ENCODE measurements at places on chromosomes 11 and 22.

GRCh38 chr11:64771861-64772260 is 6.5 kb downstream of the SF1 start:
- DNase-seq = no peak

DNA sequence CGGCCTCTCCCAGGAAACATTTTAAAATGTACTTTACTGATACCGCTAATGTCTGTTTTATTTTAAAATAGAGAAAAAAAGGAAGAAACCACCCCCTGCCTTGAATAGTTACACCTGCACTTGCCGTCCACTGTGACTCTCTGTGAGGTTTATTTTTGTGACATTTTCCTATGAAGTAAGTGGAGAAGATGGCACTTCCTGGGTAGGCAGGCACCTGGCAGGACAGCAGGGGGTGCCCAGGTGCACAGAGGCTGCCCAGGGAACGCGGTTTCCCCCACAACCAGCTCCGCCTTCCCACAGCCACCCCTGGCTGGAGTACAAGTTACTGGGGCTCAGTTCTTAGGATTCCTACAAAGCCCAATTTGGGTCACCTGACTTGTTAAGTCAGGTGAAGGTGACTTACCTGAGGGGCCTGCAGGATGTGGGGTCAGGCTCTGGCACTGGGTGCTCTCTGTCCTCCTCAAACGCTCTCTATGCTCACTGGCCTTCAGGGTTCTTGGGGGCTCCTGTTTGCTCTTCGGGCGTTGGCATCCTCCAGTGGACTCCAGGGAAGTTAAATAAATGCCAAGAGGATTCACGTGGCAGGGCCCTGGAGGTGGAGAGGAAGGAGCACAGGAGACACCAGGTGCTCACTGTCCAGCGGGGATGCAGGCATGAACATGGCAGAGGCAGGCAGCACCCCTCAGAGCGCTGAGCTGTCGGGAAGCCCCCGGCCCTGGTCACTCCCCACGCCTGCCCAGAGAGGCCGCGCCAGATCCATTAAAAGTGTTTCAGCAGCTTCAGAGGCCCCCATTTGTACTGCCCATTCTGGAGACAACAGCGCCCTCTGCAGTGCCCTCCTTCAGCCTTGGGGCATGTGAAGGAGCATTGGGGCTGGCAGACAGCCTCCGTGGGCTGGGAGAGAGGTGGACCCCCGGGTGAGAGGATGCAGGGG is 1021.2 kb downstream of the TBC1D22A start:
- DNase-seq = no peak

- no peak for DNase-seq
Observed at GRCh38 chr22:44906248-44906936, 103.4 kb downstream of the PHF21B start.

DNA sequence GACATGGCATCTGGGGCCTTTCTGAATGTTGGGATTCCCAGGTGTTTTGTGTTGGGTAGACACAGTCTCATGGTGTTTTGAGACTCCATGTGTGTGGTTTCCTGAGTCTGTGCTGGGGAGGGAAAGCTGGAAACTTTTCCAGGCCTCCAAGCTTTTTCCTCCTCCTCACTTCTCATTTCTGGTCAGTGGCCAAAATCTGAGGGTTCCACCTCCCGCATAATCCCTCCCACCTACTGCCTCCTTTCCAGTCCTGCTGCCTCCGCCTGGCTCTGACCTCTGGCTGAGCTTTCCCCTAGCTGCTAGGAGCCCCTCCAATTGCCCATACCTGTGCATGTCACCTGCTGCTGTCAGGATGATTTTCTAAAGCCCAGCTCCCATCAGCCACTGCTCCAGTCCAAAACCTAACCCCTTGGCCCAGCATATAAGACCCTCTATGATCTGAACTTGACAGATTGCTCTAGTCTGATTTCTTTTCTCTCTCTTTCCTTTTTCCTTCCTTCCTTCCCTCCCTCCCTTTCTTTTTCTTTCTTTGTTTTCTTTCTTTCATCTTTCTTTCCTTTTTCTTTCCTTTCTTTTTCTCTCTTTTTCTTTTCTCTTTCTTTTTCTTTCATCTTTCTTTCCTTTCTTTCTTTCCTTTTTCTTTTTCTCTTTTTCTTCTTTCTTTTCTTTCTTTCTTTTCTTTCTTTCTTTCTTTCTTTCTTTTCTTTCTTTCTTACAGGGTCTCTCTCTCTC is 51.4 kb upstream of the NECTIN1 start:
- DNase-seq = no peak

DNA sequence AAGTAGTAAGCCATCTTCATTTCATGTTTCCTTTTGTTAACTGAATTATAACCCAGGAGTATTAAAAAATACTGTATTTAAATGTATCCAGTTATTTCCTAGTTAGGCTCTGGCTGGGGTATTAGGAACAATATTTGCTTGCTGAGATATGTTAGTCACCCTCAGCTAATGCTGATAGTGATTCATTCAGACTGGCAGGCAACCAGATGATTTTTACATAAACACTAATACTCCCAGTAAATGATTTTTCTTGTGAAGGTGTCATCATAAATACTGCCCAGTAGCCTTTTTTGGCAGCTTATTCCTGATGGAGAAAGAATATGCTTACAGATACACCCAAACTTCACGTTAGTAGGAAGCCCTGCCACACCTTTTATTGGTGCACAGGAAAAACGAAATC is 8.1 kb downstream of the YWHAH start:
- DNase-seq = peak; percentile 67

- DNase-seq = no peak
Observed at GRCh38 chr22:42560381-42560780, 6.6 kb downstream of the SERHL2 start.

DNA sequence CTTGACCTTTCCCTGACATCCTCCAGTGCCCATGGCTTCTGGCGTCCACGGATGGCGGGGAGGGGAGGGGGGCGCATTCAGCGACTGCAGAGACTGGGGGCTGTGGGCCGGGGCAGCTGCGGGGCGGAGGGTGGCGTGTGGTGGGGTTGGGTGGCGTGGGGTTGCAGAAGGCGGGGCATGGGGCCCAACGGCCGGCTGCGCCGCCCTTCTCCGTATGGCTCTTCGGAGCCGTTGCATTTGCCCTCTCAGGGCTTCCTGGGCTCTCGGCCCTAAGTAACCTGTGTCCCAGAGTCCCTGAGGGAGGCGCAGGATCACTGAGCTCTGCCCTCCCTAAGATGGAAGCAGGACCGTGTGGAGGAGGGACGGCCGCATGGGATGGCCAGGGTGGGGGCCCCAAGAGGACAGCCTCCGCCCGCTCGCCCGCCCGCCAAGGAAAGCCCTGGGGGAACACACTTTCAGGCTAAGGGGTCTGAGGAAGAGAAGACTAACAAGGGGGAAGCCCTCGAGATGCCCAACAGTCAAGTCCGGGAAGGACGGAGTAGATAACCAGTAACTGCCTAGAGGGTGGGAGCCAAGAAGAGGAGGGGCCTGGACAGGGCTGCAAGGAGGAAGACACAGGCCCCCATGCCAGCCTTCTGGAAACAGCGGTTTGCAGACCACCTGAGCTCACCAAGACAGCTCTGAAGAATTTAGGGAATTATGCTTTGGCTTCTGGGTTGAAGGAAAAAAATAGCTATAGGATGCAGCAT is 9.2 kb upstream of the AIFM3 start:
- no peak for DNase-seq

DNA sequence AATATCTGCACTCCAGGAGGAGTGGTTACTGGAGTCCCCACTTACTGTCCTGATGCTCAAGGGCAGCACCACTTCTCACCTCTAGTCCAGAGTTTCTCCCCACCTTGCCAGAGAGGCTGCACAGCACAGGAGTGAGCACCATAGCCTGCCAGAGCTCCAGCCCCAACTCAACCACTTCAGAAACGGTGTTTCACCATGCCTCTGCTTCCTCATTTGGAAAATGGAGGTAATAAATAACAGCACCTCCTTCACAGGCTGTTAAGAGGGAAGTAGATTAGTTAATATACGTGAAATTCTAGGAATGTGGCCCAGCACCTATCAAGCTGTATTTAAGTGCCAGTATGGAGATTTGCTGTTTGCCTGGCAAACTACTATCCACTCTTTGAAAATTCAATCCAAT is 63.0 kb downstream of the GALNT18 start:
- no peak for DNase-seq

DNA sequence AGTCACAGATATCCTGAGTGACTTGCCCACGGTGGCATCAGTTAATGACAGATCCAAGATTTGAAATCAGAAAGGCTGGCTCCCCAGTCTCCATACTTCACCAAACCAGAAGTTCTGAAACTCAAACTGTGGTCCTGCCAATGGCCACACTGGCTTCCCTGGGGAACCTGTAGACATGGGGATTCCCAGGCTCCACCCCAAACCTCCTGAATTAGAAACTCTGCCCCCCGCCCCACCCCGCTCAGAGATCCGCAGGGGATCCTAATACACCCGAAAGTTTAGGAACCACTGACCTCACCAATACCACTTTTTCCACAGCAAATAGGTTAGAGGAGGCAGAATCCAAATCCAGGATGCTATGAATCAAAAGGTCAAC is 15.3 kb downstream of the RTN4RL2 start:
- no peak for DNase-seq

- DNase-seq = no peak
Observed at GRCh38 chr22:46539169-46539568, 1.7 kb upstream of the CELSR1 start.

- DNase-seq = no peak
Observed at GRCh38 chr11:61891331-61892084, at the start of gene FADS3. Gene FADS3, minus strand, starts transcription at chr11:61891545. Its CDS starts 164 bp downstream, at chr11:61891381.

DNA sequence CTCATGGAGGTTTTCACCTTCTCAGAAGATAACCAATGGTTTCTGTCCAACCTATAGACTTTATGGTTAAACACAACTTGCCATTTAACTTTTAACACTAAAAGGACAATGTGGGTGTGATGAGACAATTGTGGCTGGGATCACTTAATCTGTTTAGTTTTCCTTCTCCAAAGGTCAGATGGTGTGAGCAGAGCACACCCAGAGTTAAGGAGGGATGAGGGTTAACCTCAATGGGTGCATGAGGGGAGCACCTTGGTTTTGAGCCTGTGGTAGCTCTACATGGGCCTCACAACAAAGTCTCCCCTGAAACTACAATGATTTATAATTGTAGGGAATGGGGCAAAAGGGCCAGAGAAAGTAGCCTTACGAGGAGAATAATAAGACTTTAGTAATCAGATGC is 28.9 kb upstream of the CHRM4 start:
- no peak for DNase-seq

DNA sequence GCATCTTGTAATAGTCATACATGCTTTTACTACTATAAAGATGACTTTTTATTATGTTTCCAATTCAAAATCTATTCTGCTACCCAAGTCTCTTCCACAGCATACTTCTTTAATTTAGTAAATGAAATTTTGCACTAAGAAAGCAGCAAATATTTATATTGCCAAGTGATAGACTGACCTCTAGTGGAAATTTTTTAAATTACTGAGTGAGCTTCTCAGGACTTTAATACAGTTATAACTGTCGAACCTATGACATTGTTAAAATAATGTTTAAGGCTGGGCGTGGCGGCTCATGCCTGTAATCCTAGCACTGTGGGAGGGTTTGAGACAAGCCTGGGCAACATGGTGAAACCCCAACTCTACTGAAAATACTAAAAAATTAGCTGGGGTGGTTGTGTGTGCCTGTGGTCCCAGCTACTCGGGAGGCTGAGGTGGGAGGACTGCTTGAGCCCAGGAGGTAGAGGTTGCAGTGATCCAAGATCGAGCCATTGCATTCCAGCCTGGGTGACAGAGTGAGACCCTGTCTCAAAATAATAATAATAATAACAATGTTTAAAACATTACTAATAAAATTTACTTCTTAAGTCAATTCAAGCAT is 27.3 kb downstream of the STK33 start:
- DNase-seq = no peak

DNA sequence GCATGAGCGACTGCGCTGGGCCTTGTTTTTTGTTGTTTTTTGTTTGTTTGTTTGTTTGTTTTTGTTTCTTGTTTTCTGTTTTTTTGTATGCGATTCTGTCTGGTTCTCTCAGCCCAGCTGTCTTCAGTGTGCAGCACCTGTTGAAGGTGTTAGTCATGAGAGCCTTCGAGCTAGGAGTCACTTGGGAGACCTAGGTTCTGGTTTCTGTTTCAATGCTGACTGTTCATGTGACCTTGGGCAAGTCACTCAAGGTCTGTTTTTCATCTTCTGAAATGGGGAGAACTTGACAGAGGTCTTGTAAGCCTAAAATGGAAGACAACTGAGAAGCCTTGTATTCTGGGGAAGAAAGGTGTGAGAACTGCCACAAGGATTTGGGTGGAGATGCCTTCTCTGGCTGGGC is 1.8 kb downstream of the DCPS start:
- no peak for DNase-seq

GRCh38 chr22:27711756-27712155 is 89.8 kb downstream of the MN1 start:
- no peak for DNase-seq

DNA sequence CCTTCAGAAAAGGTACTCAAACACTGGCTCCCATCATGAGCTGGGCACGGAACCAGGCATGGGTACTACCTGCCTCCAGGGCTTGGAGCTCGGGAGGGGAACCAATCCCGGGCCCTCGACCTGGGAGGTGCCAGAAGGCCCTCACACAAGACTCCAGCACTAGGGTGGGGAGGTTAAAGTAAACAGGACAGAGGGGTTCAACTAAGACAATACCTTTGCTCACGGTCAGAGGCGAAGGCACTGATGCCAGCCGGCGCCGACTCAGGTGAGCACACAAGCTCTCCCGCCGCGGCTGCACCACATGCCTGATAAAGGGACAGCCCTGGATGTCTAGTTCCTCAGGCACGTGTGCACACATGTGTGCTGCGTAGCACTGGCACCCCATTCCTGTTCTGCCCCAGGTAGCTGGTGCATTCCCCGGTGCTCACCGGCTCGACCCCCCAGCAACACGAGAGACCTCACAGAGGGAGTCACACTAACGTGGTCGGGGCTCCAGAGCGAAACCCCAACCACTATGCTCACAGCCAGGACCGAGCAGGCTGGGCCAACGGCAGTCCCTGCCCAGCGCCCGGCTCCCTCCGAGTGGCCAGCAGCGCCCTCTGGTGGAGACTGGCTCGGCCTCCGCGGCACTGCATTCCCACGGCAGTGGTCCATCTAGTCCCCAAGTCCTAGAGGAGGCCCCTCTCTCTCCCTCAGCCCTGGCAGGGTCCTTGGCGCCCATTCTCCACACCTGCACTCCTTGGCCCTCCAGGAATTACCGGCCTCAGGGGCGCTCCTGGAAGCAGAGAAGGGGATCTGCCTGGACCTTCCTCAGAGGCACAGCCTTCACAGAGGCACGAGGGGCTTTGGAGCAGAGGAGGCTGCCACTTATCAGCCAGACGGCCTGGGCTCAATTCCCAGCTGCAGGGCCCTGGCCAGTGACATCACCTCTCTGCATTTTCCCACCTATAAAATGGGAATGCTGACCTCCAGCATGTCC is 28.8 kb upstream of the MOB2 start:
- DNase-seq = no peak

Data from AG04449 (cell line).